ENCODE measurements at places on chromosomes 5 and 9.

DNA sequence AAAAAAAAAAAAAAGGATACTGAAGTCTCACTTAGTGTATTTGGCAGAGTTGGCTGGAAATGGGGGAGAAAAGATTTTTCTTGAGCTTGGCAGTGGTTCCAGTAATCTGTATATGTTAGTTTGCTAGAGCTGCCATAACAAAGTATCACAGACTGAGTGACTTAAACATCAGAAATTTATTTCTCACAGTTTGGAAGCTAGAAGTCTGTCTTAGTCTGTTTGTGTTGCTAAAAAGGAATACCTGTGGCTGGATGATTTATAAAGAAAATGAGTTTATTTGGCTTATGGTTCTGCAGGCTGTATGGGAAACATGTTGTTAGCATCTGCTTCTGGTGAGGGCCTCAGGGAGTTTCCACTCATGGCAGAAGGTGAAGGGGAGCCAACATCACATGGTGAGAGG is 89.6 kb upstream of the CEP78 start:
- DNase-seq = no peak

DNA sequence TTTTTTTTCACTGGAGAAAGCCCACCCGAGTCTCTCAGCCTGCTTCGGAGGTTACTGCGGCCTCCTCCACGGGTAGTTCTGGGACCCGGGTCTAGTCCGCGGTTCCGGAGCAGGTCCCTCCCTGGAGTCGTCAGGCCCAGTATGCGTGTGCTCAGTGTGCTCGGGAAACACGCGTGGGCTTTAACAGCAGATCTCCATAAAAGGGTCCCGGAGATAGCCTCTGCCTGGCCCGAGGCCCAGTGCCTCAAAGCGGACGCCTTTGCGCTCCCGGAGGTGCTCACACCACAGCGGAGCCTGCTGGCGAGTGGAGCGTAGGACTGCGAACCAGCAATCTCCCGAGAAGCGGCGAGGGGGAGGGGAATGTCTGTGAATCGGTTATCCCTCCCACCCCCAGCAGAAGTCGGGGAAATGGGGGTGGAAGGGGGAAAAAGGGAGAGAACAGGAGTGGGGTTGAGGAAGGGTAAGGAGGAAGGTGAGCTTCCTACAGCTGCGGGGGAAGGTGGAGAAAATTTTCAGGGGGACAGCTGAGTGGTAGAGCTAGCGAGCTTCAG is 28.7 kb downstream of the CDKN2A start:
- DNase-seq = no peak

- DNase-seq = peak; percentile 28
These were observed 599.8 kb upstream of the BRINP1 start for GRCh38 chr9:119968836-119969707.

- DNase-seq = no peak
These were observed 69.3 kb downstream of the SH3RF2 start for GRCh38 chr5:146005723-146006122.

DNA sequence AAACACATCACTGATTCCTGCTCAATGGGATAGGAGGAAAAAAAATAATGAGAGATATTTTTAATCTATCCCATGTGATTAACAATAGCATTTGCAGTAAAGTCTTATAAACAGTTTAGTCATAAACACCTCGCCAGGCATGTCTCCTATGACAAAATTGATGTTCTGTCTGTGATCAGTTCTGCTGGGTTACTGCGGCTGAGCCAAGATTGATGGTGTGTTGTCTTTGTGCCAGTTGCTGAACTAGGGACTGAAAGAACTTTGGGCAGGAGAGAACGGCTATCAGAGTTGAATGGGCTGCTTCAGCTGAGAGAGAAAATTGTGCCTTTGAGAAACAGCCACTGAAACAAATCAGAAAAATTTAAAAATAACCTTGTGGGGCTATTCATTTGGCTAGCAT is 37.3 kb upstream of the MAMDC2 start:
- DNase-seq = no peak

DNA sequence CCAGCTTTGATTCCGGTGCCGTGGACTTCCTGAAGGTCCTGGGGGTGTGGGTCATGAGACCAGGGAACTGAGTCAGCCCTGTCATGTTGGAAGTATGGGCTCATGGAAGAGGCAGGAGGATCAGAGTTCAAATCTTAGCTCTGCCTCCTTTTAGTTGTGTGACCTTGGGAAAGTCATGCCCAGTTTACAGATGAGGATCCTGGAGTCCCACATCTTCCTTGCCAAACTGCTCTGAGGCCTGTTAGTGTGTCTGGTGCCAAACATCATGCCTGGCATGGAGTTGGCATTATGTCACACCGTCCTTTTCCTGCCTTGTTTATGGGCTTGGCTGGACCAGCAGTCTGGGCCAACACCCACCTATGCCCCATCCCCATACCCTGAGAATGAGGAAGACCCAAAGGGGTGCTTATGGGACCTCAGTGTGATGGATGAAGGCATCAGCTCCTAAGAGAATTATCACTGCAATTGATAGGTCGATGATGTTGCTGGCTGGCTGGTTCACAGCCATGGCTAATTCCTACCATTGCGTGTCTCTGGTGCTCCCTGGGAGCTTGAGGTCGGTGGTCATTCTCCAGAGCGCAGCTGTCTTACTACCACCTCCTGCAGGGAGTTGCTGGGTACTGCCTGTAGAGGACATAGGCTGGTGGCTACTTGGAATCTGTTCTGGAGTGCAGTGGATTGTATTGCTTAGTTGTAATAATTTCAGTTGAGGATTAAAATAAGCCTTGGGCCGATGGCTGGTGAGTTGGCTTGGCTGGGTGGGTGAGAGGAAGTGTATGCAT is 140.5 kb upstream of the PITX1 start:
- no peak for DNase-seq

DNA sequence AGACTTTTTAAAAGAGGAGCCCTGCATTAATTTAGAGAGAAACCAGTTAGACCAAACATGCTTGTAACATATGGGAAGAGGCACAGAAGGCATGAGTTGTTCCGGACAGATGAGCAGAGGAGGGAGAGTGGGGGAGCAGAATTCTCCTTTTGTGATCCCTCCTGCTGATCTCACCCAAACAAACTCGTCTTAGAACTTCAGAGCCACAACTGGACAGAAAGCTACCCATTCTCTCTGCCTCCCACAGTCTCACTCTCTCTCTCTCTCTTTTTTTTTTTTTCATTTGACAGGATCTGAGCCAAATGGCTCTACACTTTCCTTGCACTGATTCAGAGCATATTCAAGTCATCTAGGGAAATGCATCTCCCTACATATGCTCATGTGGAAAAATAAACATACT is 196.0 kb upstream of the PAPPA start:
- DNase-seq = no peak

DNA sequence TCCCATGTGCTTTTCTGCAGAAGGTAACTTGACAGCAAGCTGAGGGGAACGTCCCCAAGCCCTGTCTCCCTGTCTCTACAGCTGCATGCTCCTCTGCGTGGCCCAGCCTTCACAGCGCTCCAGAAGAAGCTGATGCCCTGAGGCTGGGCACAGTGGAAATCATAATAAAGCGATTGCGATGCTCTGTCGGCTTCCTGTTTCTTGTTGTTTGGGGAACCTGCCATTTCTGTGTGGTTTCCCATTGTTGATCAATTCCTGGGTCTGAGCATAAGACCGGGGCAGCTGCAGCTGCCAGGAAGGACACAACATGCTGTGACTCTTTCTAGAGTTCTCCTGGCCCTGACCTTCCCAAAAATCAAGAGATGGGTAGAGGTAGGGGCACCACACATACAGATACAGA is 7.2 kb upstream of the DNAJB5 start:
- no peak for DNase-seq

DNA sequence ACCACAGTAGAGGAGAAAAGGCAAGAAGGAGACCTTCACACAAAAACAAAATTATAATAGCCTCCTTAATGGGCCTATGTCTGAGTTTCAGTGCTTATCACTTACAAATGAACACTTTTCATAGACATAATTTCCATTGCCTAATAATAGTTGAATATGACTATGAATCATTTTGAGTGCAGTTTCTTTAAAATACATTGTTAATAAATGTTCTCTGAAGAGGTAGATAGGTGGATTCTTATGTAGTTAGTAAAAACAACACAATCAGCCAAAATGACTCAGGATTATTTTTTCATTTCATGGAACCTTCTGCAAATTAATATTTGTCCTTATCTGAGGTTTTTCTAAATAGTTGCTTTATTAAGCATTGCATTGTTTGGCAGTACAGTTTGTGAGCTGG is 45.6 kb downstream of the DAPK1 start:
- no peak for DNase-seq

- DNase-seq = no peak
These were observed 236.1 kb downstream of the MARCHF11 start for GRCh38 chr5:15943487-15943886.

DNA sequence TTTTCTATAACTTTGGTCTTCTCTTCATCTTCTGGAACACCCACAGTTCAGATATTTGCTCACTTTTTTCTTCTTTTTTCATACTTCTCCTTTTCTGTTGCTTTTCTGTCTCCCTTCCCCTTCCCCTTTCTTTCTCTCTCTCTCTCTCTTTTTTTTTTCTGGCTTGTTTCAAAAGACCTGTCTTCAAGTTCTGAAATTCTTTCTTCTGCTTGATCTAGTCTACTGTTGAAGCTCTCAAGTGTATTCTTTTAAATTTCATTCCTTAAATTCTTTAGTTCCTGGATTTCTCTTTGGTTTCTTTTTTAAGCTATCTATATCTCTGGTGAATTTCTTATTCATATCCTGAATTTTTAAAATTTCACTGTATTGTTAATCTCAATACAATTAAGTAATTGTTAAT is 11.2 kb downstream of the ALG2 start:
- no peak for DNase-seq

GRCh38 chr5:126358525-126358924 is 64.7 kb upstream of the GRAMD2B start:
- DNase-seq = no peak

DNA sequence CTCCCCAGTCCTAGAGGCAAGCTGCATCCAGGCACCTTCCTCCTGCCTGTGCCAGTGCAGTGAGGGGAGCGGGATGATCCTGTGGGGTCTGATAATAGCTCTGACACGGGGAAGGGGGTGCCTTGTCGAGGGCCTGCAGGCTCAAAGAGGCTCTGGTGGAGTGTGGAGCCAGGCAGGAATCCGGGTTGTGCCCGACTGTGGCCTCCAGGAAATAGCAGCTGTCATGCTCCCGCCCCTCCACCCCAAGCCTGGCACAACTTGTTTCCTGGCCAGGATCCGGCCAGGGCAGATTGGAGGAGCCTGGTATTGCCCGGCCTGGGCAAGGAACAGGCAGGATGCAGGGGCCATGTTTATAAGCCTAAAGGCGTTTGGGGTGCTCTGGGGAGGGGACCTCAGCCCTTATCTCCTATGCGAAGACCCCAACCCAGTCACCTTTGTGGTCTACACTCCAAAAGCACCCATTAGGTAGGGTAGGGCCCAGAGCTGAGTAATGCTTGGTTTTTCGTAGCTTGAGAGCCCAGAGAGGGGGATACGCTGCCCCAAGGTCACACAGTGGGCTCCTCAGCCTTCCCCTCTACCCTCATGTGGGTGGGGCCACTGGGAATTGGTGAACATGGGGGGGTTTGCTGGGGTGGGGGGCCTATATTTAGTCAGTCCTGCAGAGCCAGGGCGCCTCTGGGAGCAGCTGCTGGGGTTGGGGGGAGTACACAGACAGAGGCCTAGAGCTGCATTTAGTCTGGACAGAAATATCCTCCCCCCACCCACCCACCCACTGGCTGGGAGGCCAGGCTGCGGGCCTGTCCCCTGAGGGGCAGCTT is 12.2 kb downstream of the CXXC5 start:
- peak; percentile 31 for DNase-seq

DNA sequence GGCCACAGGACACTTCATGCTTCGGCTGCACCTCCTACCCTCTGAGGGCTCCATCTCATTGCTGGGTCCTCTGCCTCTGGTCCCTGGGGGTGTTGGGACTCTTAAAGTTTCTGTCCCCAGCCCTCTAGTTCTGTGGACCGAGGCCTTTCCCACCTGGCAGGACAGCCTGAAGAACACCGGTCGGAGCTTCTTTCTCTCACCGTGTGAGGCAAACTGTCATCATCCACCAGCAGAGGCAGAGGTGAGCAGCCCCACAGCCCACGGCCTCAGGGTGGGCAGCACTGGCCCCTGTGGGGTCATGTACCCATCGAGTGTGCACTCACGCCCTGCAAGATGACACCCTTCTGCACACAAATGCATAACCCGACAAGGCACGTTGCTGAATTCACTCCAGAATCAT is 49.9 kb downstream of the IRX2 start:
- DNase-seq = no peak

- DNase-seq = no peak
These were observed 12.5 kb downstream of the WNT8A start for GRCh38 chr5:138096363-138096762.

DNA sequence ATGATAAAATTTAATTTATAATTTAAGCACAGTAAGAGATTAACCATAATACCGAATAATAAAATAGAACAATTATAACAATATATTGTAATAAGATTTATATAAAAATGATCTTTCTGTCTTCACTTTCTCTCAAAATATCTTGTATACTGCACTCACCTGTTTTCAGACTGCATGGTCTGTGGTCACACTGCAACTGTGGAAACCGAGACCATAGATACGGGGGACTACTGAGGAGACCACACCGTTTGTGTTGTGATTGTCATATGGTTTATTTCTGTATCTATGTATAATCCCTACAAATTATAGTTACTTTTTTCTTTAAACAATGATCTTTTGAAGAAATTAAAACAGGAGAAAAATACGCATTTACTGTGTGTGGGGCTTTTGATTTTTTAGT is 78.8 kb upstream of the TNFAIP8 start:
- no peak for DNase-seq

GRCh38 chr5:98796197-98796972 is 22.9 kb downstream of the RGMB start:
- DNase-seq = no peak

DNA sequence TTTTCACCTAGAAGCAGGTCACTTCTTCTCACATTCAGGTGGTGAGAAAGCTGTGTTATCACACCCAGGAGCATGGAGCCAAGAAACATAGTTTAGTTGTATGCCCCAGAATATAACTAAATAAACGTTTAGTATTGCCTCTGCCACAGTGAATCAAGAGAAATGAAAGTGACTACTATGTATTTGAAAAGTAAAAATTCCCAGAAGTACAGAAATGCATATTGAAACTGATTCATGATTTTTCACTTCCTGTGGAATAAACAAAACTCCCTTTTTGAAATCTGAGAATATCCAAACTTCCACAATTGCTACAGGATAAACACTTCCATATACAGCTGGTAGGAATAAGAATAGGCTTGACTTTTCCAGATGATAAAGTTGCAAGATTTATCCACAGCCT is 15.3 kb upstream of the NINJ1 start:
- no peak for DNase-seq

DNA sequence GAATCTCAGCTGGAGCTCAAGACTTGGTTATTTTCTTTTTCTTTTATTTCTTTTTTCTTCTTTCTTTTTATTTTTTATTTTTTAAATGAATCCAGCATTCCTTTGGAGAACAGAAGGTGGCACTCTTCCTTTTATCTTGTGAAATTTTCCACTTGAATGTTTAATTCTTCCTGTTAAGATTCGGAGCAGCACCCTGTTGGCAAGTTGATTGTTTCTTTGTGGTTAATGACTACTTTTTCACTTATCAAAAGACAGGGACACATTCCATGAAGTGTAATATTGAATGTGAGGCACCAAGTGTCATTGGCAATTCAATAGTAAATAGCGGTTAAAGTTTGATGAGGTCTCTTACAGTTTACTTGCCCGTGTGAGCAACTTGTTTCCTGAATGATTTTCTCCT is 240.5 kb upstream of the CHD1 start:
- no peak for DNase-seq

- DNase-seq = no peak
These were observed 229.4 kb downstream of the SNCAIP start for GRCh38 chr5:122541388-122541787.

- no peak for DNase-seq
These were observed 81.0 kb downstream of the ADAMTS19 start for GRCh38 chr5:129541051-129541450.

GRCh38 chr5:121384359-121384758 is 467.3 kb upstream of the FTMT start:
- no peak for DNase-seq
